IMR-90 (cell line): ENCODE measurements at places on chromosomes 7 and 10. TPM values are rescaled to one million over a fixed set of nuclear protein-coding genes. Genes with fewer than 3 reads are reported as not detected.

The SPDYE5 gene
- total RNA-seq: not detected in 2 replicates

The FAM131B gene
- total RNA-seq: 2.5 and 3.4 TPM in 2 replicates

The THAP5 gene
- 23.7 and 32.5 TPM in 2 replicates for total RNA-seq

The FFAR4 gene
- total RNA-seq: not detected in 2 replicates

The SEC31B gene
- total RNA-seq: 1.1 and 1.3 TPM in 2 replicates

The RBM28 gene
- total RNA-seq: 12.4 and 18.6 TPM in 2 replicates

The ARHGAP22 gene
- 28.3 and 35.3 TPM in 2 replicates for total RNA-seq

The ZC3HAV1L gene
- total RNA-seq: 4.5 and 4.7 TPM in 2 replicates

The RET gene
- total RNA-seq: 0.18 and 0.28 TPM in 2 replicates

The TMEM196 gene
- not detected in 2 replicates for total RNA-seq

The GIMAP4 gene
- total RNA-seq: not detected in 2 replicates

The CABCOCO1 gene
- under 0.01 and 0.18 TPM in 2 replicates for total RNA-seq

The NUTM2E gene
- total RNA-seq: not detected in 2 replicates

The SMO gene
- 15.3 and 18.5 TPM in 2 replicates for total RNA-seq

The TAS2R38 gene
- total RNA-seq: not detected in 2 replicates

The AS3MT gene
- total RNA-seq: 3.6 and 7.5 TPM in 2 replicates

The DNAJC12 gene
- total RNA-seq: 1.7 and 2.3 TPM in 2 replicates

The GRID2IP gene
- not detected in 2 replicates for total RNA-seq

The PVRIG gene
- total RNA-seq: not detected in 2 replicates

The MMP21 gene
- not detected in 2 replicates for total RNA-seq

The C10orf67 gene
- total RNA-seq: 0.18 and 0.28 TPM in 2 replicates

The HOXA11 gene
- not detected in 2 replicates for total RNA-seq

The ZNF425 gene
- total RNA-seq: 2.3 and 2.8 TPM in 2 replicates

The RBM20 gene
- under 0.01 TPM in 2 replicates for total RNA-seq

The C7orf57 gene
- not detected in 2 replicates for total RNA-seq

The HOXA7 gene
- under 0.01 and 0.18 TPM in 2 replicates for total RNA-seq

The TBXAS1 gene
- 5.3 and 5.9 TPM in 2 replicates for total RNA-seq

The SIRT1 gene
- total RNA-seq: 12.9 and 20.6 TPM in 2 replicates

The PCGF5 gene
- 18.1 and 31.9 TPM in 2 replicates for total RNA-seq

The OR2F1 gene
- not detected in 2 replicates for total RNA-seq

The RASA4 gene
- 3.3 and 3.8 TPM in 2 replicates for total RNA-seq

The KNDC1 gene
- total RNA-seq: 0.18 and 0.56 TPM in 2 replicates
